Activated CD8-positive, alpha-beta T cell treated with anti-CD3 and anti-CD28 coated beads, Interleukin-2, amount 10 ng/mL, durations not matched to agents 7 days and 5 days (primary cell): ENCODE measurements at places on chromosomes 5 and 9. TPM values are rescaled to one million over a fixed set of nuclear protein-coding genes. Genes with fewer than 3 reads are reported as not detected.
A peak's percentile ranks its signal among the peaks of the same experiment; 100 is the strongest.

- H3K27ac ChIP-seq = no peak overlapping the region
- no peak overlapping the region for H3K4me3 ChIP-seq
- peaks cover 81% of the 10 kb centered on the region for H3K4me1 ChIP-seq
Observed at GRCh38 chr5:6733411-6734242, 20.4 kb downstream of the TENT4A start.

GRCh38 chr9:124322618-124323432 is 65.1 kb downstream of the NEK6 start:
- H3K27ac ChIP-seq = peak overlapping the region; percentile 4
- H3K4me1 ChIP-seq = no peaks in the 10 kb centered on the region
- peaks cover 2% of the 10 kb centered on the region for H3K36me3 ChIP-seq
- H3K27me3 ChIP-seq = no peaks in the 10 kb centered on the region
- H3K4me3 ChIP-seq = no peak overlapping the region

GRCh38 chr5:60482301-60482700 is 217.7 kb downstream of the DEPDC1B start:
- DNase-seq = no peak
- no peaks in the 10 kb centered on the region for H3K36me3 ChIP-seq
- H3K27ac ChIP-seq = no peak overlapping the region

DNA sequence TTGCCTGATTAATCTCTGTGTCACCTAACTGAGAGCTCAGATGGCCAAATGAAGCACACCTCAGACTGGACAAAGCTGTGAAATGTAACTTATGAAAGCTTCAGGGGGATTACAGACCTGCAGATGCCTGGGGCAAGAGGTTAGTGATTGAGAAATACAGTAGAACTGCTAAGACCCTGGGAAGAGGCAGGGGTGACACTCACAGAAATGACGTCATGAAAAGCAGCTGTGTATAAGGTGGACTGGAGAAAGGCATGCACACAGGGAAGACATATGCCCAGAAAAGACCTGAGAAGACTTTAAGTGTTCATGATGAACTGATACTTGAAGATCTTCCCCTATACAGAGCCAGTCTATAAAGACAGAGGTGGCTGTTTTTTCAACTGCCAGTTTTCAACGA is 49.3 kb upstream of the SPTLC1 start:
- H3K36me3 ChIP-seq = no peaks in the 10 kb centered on the region
- no peak overlapping the region for H3K4me3 ChIP-seq
- H3K4me1 ChIP-seq = no peaks in the 10 kb centered on the region
- H3K27me3 ChIP-seq = peaks cover 15% of the 10 kb centered on the region
- H3K27ac ChIP-seq = no peak overlapping the region
- DNase-seq = no peak

DNA sequence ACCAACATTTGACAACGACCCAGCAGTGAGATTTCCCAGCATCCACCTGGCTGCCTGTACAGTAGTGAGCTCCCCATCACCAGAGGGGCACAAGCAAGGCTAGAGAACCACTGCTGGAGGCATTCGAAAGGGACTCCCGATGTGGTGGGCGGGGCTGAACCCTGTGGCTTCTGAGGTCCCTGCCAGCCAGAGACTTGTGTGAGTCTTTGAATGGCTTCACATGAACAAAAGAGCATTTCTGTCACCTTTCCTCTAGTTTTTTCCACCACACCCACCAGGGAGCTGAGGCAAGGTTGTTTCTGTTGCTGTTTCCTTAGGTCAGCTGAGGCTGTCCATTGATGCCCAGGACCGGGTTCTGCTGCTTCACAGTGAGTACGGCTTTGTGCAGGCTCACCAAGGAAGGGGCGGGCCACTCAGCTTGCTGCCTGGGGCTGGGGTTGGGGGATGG is 15.7 kb downstream of the RGS3 start:
- no peak overlapping the region for H3K4me3 ChIP-seq
- H3K4me1 ChIP-seq = peaks cover 29% of the 10 kb centered on the region
- H3K27ac ChIP-seq = no peak overlapping the region
- H3K36me3 ChIP-seq = no peaks in the 10 kb centered on the region

- no peak for DNase-seq
- no peak overlapping the region for H3K27ac ChIP-seq
- H3K4me3 ChIP-seq = no peak overlapping the region
- H3K27me3 ChIP-seq = no peaks in the 10 kb centered on the region
- H3K4me1 ChIP-seq = no peaks in the 10 kb centered on the region
Observed at GRCh38 chr9:106697750-106698502, 165.0 kb upstream of the ZNF462 start.

DNA sequence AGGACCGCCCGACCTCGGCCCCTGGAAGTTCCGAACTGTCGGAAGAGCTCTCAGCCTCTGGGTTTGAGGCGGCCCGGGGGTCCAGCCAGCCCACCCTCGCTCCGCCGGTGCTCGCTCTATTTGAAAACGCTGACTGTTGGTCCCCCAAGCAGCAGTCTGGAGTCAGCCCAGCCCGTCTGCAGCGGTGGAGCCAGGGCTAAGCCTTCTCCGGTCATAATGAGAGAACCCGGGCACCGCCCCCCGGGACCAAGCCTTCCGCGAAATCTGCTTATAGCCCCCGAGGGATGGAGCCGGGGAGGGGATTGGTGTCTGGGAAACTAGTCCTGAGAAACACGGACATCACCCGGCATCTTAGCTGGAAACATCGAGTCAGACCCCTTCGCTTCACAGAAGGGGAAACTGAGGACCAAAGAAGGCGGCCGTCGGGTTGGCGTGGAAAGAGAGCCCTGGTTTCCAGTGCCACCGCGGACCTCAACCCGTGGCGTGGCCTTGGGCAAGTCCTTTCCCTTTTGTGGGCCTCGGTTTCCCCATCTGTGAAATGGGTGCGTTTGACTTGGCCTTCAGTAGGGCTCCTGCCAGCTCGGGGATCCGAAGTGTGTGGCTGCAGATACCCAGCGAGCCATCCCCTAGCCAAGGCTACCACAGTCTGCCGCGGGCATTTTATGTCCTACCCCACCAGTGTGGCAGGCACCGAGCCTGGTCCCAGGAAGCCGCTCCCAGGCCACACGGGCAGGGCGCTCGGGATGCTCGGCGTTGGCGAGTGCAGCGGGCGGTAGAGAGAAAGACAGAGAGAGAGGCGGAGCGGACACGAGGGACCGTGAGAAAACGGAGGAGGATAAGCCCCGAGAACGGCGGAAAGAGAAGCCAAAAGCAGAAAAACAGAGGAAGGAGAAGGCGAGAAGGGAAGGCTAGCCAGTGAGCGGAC is 857 bp downstream of the ADAM19 start:
- peak overlapping the region; percentile 84 for H3K27ac ChIP-seq
- H3K4me3 ChIP-seq = peak overlapping the region; percentile 92
- H3K27me3 ChIP-seq = peaks cover 6% of the 10 kb centered on the region
- H3K36me3 ChIP-seq = peaks cover 34% of the 10 kb centered on the region
- peak; percentile 44 for DNase-seq
- peaks cover 76% of the 10 kb centered on the region for H3K4me1 ChIP-seq

GRCh38 chr5:89324990-89325389 is 442.0 kb upstream of the MEF2C start:
- no peak overlapping the region for H3K27ac ChIP-seq
- H3K36me3 ChIP-seq = no peaks in the 10 kb centered on the region
- no peak overlapping the region for H3K4me3 ChIP-seq
- no peaks in the 10 kb centered on the region for H3K27me3 ChIP-seq
- DNase-seq = no peak

DNA sequence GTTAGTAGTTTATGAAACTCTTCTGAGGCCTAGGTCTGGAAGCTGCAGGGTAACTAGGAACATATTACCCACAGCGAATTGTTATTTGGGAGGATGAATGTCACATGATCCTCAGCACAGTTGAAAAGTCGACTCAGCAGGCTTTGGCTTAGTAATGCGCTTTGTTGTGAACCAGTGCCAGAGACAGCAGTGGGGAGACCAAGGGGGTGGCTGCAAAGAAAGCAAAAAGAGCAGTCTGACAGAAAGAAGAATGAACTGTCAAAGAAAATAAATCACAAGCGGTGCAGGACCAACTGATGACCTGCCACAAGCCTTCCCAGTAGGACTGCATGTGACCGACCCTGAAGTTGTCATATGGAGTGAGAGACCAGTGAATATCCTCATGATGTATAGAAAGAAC is 170.0 kb downstream of the CCDC171 start:
- no peaks in the 10 kb centered on the region for H3K36me3 ChIP-seq
- H3K4me1 ChIP-seq = no peaks in the 10 kb centered on the region
- H3K4me3 ChIP-seq = no peak overlapping the region
- no peak for DNase-seq

- H3K4me3 ChIP-seq = peak overlapping the region; percentile 50
- no peak for DNase-seq
- H3K27me3 ChIP-seq = peaks cover 28% of the 10 kb centered on the region
- peaks cover 8% of the 10 kb centered on the region for H3K4me1 ChIP-seq
Observed at GRCh38 chr9:505741-506059, 291.0 kb downstream of the DOCK8 start.

GRCh38 chr9:131500939-131501541 is 1.7 kb upstream of the POMT1 start:
- peak; percentile 77 for DNase-seq
- no peaks in the 10 kb centered on the region for H3K27me3 ChIP-seq
- H3K4me1 ChIP-seq = peaks cover 64% of the 10 kb centered on the region

- H3K4me1 ChIP-seq = no peaks in the 10 kb centered on the region
- H3K36me3 ChIP-seq = no peaks in the 10 kb centered on the region
- no peak for DNase-seq
- H3K27ac ChIP-seq = no peak overlapping the region
- H3K4me3 ChIP-seq = no peak overlapping the region
Observed at GRCh38 chr9:28120184-28120583, 546.9 kb upstream of the C9orf72 start.

DNA sequence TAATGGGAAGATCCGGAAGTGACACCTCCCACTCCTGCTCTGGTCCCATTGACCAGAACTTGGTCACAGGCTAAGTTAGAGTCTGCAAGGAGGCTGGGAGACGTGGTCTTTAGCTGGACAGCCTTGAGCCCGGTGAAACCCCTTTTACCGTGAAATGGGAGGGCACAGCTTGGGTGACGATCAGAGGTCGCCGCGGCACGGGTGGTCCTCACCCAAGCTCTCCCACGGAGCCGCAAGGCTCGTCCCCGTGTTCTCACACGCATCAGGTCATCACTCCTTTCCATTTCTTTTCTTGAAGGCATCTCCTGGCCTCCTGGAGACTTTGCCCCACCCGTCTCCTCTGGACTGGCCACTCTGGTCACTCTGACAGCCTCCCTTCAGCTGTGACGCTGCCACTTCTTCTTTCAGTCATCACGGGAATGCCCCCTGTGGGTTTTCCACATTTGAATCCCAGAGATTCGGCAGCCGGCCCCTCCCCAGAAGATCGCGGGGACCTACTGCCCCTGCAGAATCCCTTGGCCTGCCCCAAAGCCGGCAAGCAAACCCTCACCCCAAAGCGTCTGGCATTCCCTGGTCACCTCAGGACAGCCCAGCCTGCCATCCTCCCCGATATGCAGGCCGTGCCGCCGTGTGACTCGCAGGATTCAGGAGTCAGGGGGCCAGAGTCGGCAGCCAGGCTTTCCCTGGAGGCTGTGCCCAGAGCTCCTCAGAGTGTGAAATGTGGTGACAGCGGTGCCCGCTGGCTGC is 18.9 kb upstream of the EGFL7 start:
- H3K4me1 ChIP-seq = peaks cover 4% of the 10 kb centered on the region
- no peak overlapping the region for H3K4me3 ChIP-seq
- no peak for DNase-seq
- H3K36me3 ChIP-seq = no peaks in the 10 kb centered on the region
- H3K27ac ChIP-seq = no peak overlapping the region

- DNase-seq = no peak
- no peak overlapping the region for H3K27ac ChIP-seq
- no peaks in the 10 kb centered on the region for H3K36me3 ChIP-seq
- H3K27me3 ChIP-seq = peaks cover 6% of the 10 kb centered on the region
- H3K4me1 ChIP-seq = no peaks in the 10 kb centered on the region
- no peak overlapping the region for H3K4me3 ChIP-seq
Observed at GRCh38 chr9:131809941-131810344, 70.1 kb upstream of the RAPGEF1 start.

DNA sequence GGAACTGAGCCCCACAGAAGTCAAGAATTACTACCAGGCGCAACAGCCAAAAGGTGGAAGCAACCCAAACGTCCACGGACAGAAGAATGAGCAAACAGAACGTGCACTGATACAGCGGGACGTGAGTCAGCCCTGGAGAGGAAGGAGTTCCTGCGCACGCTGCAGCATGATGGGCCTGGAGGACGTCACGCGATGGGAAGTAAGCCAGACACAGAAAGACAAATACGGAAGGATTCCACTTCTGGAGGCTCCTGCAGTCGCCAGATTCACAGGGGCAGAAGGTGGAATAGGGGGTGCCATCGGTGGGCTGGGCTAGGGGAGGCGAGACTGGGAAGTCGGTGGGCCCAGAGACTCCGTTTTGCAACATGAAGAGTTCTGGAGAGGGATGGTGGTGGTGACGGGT is 80.3 kb upstream of the PHYKPL start:
- H3K27me3 ChIP-seq = no peaks in the 10 kb centered on the region
- no peaks in the 10 kb centered on the region for H3K36me3 ChIP-seq
- no peak for DNase-seq
- H3K4me3 ChIP-seq = no peak overlapping the region
- H3K4me1 ChIP-seq = no peaks in the 10 kb centered on the region

DNA sequence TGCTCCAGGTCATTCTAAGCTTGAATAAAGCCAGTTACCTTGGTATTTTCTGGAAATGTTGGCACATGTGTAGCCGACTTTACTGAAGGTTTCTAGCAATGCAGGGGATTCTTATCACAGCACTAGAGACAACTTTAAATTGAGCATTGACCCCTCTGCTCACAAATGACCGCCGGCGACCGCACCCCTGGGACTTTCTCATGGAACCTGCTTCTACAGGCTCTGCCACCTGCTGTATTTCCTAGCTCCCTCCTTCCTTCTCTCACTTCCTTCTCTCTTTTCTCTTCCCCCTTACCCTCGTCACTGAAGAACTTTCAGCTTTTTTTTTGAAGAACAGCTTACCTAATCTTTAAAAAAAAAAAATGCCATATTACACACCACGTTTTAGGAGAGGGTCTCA is 30.9 kb upstream of the DAB2 start:
- no peaks in the 10 kb centered on the region for H3K4me1 ChIP-seq
- H3K4me3 ChIP-seq = no peak overlapping the region
- no peak overlapping the region for H3K27ac ChIP-seq
- H3K27me3 ChIP-seq = peaks cover 32% of the 10 kb centered on the region

TXNDC8 gene
- total RNA-seq = not detected

RNF180 gene
- not detected for total RNA-seq

IFNA8 gene
- not detected for total RNA-seq

LVRN gene
- not detected for total RNA-seq

PCDHB10 gene
- not detected for total RNA-seq

SLC36A3 gene
- not detected for total RNA-seq

TAS2R1 gene
- total RNA-seq = not detected

C6 gene
- not detected for total RNA-seq
